ENCODE measurements at places on chromosomes 1 and 21.

GRCh38 chr1:65021795-65022194, 55.4 kb upstream of the JAK1 start:
- no peak for DNase-seq

DNA sequence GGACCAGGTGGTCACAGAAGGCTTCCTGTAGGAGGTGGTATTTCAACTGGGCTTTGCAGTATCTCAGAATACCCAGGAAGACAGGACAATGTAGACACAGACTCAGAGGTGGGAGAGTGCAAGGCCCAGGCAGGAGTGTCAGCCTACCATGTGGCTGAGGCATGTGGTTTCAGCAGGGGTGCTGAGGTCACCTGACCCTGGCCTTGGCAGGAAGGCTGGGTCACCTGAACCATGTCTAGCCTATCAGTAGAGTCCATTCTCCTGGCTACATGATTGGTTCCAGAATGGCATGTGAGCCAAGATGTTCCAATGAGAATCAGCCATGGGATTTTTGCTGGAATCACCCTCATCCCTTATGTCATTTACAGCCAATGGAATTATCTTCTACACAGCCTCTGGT, 169.4 kb downstream of the ACTL8 start:
- DNase-seq = no peak

DNA sequence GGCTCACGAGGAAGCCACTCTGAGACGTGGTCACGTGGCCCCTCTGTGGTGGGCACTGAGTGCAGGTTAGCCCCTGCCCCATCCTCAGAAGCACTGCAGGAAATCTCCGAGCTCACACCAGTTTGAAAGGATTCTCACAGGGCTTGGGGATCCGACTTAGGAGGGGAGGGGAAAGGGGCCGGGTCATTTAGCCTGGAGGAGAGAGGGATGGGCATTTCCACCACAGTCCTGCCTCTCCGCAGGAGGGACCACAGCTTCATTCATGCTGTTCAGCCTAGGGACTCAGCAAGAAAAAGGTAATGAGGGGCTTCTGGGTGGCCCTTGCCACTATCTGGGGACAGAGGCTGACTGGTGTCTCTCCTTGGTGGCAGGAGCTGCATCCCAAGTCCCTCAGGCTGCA, 126.5 kb downstream of the NPHP4 start:
- no peak for DNase-seq

- DNase-seq = no peak
Measured at GRCh38 chr1:147822292-147822691, 61.9 kb upstream of the GJA5 start.

- DNase-seq = no peak
Measured at GRCh38 chr1:18528616-18529015, 47.9 kb downstream of the KLHDC7A start.

DNA sequence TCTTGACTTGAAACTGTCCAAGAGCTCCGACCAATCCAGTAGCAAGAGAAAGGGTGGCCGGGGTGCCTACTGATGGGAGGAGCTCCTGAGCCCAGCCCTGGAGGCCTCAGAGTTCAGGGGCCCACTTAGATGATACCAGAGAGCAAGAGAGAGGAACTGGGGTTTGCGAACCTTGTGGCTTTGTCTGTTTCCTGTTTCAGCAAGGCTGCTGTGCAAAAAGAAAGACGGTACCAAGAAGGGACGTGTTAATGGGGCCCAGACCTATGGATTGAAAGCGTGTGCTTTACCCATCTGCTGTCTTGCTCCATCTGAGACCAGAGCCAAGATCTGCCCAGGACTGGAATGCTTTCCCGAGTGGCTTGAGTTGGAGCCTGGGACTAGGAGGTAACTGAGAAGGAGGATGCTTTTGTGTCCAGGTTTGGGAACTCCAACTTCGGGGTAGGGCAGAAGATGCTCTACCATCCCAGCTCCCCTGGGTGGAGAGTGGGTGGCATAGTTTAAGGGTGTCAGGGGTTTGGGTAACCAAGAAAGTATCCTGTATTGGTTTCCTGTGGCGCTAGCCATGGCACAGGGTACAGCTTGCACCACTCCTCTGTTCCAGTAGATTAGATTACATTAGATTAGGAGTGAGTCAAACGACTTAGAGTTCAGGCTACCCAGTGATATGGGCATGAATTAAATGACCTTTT, at the start of gene TRAF3IP3:
Gene TRAF3IP3 (plus strand): TSS at position 128 of the 689 bp plus-strand sequence. CDS start 3,987 bp downstream, outside the sequence.
- DNase-seq = peak; percentile 57

GRCh38 chr1:12136916-12137610, 29.7 kb upstream of the TNFRSF1B start:
- DNase-seq = no peak

DNA sequence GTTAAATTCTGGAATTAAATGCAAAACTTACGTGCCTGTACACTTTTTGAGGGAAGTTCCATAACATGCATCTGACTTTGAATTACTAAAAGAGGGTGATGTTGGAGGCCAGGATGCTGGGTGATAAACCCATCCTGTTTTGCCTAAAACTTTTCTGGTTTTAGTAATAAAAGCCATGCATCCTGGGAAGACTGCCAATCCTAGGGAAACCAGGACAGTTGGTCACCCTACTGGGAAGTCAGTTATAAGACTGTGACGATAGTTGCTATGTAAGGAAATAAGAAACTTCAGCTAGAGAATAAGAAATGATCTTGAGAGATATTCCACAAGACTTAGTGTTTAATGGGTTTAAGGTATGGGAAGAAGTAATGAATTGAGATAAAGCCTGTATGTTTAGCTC, 336.6 kb upstream of the LYPLAL1 start:
- no peak for DNase-seq

- DNase-seq = no peak
Measured at GRCh38 chr1:245179706-245180105, 24.9 kb downstream of the KIF26B start.

DNA sequence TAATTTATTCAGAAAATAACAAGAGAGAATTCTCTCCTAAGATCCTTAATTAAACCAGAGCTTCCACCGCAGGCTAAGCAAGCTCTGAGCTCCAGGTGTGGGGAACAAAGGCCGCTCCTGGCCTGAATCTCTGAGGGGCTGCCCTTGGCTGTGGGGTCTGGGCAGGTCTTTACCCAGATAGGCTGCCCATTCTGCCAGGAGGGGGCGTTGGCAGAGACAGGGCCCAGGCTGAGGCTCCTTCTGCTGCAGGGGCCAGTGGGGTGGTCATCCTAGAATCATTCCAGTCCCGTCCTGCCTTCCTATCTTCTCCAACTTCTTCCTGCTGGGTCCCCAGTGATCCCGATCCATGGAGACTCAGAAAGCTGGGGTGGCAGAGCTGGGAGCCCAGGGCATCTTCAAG, 82.9 kb upstream of the POU3F1 start:
- no peak for DNase-seq

- peak; percentile 12 for DNase-seq
Measured at GRCh38 chr1:39081271-39082009, 55.3 kb downstream of the NDUFS5 start.

DNA sequence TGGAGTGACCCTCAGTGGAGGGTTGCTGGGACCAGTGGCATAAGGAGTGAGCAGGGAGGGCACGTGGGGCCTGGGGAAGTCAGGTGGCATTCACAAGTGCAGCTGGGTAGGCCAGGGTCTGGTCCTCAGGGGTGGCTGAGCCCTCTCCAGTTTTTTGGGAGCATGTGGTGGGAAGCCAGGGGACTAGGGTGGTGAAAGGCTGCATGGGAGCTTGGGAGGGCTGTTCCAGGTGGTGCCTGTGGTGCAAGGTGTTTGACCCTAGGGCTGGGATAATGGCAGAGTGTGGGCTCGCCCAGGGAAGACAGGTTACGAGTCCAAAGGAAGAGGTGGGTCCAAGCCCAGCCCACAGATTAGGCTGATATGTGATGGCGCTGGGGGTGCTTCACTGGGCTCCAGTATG, 30.5 kb downstream of the MAN1C1 start:
- DNase-seq = no peak
